ENCODE measurements at places on chromosomes 6 and 20.

DNA sequence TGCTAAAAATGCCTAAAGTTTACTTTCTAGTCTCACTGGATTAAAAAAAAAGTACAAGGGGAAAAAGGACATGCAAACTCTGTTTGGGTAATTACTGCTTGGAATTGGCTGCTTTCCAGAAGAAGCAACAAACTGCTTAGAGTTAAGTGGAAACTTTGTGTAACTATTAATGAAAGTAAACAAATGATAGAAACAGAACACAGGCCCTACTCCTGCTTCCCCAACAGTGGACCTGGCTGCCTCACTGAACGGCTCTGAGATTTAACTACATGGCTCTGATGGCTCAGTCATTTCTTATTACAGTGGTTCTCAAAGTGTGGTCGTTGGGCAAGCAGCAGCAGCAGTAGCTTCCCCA, 108.5 kb downstream of the MAN1A1 start:
- no peak for DNase-seq

- DNase-seq, result no peak
These were observed 2.5 kb downstream of the MYMX start for GRCh38 chr6:44219053-44219814.

- DNase-seq, result no peak
These were observed 2.5 kb upstream of the NPBWR2 start for GRCh38 chr20:64109831-64110391.

DNA sequence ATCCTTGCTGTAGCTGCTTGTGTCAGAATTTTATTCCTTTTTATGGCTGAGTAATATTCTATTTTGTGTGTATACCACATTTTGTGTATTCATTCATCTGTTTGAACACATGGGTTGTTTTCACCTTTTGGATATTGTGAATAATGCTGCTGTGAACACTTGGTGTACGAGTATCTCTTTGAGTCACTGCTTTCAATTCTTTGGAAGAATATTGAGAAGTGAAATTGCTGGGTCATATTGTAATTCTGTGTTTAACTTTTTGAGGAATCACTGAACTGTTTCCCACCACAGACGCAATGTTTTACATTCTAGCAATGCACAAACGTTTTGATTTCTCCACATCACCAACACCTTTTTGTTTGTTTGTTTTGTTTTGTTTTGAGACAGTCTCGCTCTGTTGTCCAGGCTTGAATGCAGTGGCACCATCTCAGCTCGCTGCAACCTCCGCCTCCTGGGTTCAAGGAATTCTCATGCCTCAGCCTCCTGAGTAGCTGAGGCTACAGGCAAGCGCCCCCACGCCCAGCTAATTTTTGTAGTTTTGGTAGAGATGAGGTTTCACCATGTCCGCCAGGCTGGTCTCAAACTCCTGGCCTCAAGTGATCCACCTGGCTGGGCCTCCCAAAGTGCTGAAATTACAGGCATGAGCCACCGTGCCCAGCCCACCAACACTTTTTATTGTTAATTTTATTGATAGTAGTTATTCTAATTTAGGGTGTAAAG, 21.7 kb downstream of the CPXM1 start:
- DNase-seq, result no peak

DNA sequence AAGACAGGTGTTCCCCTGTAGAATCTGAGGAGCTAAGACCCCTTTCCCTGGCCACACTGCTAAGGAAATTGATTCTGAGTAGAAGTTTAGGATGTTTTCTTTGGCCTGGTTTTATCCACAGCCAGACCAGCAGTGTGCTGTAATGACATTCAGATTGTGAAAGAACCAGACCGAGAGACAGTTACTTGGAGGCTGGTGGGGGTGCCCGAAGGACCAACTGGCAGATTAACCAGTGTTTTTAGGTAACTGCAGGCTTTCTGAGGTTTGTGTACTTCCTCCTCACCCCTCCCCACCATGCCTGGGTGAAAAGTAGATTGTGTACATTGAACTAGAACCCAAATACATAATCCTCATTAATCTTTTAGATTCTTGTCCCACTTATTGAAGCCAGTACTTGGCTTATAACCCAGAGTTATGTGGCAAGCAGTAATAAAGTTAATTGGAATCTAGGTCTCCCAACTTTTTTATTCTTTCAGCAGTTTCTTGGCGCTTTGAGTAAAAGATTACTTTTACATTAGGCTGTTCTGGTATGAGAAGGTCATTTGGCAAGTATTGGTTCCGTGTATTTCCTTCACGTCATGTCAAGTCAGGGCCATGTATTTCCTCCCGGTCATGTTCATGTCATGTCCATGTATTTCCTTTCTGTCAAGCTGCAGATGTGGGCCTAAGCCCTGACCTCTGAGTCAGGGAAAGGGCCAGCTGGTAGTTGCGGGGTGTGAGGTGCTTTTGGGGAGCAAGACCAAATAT, 93.7 kb downstream of the TCP11 start:
- DNase-seq, result no peak

DNA sequence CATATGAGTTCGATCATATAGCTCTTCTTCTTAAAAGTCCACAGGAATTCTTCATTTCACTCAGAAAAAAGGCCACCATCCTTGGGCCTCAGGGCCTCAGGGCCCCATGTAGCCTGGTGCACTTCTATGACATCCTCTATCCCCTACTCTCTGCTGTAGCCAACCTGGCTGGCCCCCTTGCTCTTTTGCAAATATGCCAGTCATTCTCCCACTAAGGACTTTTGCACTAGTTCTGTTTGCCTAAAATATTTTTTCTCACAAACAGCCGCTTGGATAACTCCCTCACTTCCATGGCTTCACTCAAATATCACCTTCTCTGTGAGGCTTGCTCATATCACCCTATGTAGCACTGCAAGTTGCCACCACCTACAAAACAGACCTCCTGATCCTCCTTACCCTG, 604.7 kb upstream of the JAG1 start:
- no peak for DNase-seq

GRCh38 chr6:142854589-142855488, 90.1 kb downstream of the HIVEP2 start:
- DNase-seq, result no peak

- no peak for DNase-seq
These were observed 6.0 kb upstream of the AVP start for GRCh38 chr20:3090565-3090964.

DNA sequence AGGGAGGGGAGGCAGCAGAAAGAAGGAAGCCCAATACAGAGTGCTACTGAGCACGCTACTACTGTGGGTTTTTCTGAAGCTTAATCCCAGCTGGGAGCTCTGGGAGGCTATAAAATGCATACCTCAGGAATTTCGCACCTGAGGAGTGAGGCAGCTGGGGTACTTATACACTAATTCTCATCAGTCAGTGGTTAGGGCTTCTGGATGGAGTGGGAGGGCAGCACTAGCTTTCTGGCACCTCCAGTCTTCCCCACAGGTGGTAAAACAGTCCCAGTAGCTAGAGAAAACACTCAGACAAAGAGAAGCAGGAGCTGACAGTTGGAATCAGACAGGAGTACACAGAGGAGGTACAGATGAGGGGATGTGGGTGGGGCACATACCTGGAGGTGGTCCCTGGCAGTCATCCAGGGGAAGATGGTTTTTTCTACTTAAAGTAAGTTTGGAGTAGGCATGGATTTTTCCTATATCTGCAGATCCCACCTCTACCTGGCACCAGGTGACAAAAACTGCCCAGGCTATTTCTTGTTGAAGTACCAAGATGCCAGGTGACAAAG, 37.8 kb downstream of the CPXM1 start:
- no peak for DNase-seq

GRCh38 chr20:6485351-6485750, 282.1 kb upstream of the BMP2 start:
- DNase-seq, result no peak

DNA sequence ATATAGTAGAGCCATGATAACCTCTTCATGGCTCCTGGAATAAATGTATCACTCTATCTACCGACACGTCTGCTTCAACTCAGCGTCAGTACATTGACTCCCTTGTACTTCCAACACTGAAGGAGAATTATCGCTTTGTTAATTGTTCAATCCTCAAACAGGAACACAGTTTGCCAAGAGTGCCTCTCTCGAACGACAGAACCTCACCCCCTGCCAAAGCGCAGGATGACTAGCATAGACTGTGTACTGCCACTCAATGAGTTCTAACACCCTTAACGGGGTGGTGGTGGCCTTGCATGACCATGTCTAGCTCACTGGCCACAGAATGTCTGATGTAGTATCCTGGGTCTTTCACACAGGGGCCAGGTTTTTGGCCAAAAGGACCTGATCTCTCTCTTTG, 81.4 kb upstream of the HEY2 start:
- DNase-seq, result no peak

GRCh38 chr6:3125815-3126214, 7.3 kb downstream of the BPHL start:
- DNase-seq, result no peak

- no peak for DNase-seq
These were observed 91.7 kb downstream of the CLIC5 start for GRCh38 chr6:45923831-45924391.

Data from activated CD4-positive, alpha-beta T cell treated with anti-CD3 and anti-CD28 coated beads, Interleukin-2, amount 50 U/mL, for 4 hours (primary cell).